ENCODE measurements at places on chromosomes 13 and 19.

- DNase-seq, result no peak
Measured at GRCh38 chr19:55304279-55304978, 20.6 kb downstream of the BRSK1 start.

GRCh38 chr19:47102346-47103060, 11.1 kb downstream of the ZC3H4 start:
- no peak for DNase-seq

DNA sequence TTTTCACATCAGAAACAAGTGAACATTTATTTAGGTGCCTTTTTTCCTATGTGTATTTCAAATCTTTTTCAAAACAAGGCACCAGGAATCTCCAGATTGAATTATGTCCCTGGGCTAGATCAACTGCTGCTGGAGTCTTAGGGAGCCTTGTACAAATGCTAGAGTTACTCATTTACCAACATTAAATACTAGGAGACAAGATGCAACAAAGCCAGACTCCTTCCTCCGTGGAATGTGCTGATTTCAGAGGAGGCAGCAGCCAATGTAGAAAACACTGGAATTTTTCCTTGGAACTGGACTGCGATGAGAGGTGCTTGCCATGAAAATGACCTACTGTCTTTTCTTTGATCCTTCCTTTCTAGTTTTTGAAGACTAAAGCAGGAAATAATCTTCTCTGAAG, 1514.7 kb upstream of the MIR17HG start:
- no peak for DNase-seq

DNA sequence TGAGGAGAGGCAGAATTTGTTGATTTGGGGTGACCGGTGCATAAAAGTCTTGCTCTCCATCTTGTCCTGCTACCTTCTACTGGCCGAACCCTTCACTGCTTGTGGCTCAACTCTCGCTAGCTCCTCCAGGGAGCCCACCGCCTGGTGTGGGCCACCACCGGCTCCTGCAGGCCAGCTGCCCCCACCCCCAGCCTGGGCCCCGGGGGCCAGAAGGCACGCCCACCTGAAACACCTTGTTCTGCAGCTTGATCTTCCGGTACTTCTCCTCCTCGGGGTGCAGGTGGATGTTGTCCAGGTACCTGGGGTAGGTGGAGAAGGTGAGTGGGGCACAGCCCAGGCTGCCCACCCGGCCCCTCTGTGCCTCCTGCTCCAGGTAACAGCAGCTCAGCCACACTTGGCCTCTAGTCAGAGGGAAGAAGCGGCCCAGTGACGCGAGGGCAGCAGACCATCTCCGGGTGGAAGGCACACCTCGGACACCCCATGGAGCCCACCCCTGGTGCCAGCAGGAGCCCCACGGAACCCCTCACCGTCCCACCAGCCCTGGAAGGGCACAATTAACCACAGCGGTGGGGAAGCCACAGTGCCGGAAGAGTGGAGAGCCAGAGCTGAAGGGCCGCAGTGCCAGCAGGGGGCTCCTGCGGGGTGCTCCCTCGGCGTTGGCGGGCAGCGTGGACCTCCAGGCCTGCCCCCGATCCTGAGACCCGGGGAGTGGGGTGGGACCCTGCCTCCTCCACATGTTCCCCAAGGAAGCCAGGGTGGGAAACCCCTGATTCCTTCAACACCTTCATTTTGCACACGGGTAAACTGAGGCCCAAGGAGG, 10.1 kb downstream of the UBXN6 start:
- DNase-seq, result no peak

- DNase-seq, result no peak
Measured at GRCh38 chr13:25291691-25292090, 4.4 kb upstream of the MTMR6 start.

DNA sequence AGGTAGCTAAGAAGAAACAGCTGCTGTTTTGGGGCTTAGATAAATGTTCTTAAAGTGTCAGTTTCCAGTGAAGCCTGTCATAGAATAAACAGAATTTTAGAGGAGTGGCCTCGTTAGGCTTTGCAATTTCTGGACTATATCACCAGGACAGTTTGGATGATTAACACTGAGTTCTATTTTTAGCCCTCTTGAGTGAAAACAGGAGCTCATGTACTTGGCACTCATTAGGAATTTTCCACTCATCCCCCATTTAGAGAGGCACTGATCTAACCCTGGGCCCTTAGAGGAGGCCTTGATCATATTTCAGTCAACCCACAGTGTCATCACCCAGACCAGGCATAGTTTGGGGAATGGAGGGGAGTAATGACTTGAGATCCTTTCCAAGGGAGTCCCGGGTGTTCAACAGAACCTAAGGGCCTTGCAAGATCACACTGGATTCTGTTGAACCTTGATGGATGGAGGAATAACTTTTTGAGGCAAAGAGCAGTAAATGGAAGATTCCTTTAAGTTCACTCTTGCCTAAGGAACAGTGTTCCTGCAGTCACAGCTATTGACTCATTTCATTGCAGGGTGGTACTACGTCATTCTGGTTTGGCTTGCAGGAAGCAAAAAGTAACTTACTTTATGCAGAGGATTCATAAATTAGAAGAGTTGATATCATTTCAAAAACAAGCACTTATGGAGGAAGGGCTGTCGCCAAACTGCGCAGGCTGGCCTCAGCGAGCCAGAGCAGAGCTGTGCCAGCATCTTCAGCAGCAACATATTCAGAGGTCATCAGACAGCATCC, 160.2 kb downstream of the SLC7A1 start:
- no peak for DNase-seq

- DNase-seq, result no peak
Measured at GRCh38 chr19:16420336-16420676, 51.5 kb downstream of the EPS15L1 start.

DNA sequence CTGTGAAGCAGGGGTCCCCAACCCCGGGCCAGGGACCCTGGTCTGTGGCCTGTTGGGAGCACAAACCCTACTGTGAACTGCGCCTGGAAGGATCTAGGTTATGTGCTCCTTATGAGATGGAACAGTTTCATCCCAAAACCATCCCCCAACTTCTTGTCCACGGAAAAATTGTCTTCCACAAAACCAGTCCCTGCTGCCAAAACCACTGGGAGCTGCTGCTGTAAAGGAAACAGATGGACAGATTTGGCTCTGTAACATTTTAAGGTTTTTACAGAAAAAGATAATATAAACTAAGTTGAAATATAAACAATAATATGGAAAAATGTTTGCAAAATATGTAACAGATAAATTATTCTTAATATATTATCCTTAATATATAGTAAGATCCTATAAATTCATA, 73.7 kb downstream of the COG6 start:
- no peak for DNase-seq

GRCh38 chr13:112376050-112376681, at the start of gene SPACA7:
Gene SPACA7, plus strand, starts transcription at chr13:112376355. Its CDS starts 31 bp downstream, at chr13:112376386.
- no peak for DNase-seq

- no peak for DNase-seq
Measured at GRCh38 chr13:113939129-113939943, 34.5 kb downstream of the C13orf46 start.

DNA sequence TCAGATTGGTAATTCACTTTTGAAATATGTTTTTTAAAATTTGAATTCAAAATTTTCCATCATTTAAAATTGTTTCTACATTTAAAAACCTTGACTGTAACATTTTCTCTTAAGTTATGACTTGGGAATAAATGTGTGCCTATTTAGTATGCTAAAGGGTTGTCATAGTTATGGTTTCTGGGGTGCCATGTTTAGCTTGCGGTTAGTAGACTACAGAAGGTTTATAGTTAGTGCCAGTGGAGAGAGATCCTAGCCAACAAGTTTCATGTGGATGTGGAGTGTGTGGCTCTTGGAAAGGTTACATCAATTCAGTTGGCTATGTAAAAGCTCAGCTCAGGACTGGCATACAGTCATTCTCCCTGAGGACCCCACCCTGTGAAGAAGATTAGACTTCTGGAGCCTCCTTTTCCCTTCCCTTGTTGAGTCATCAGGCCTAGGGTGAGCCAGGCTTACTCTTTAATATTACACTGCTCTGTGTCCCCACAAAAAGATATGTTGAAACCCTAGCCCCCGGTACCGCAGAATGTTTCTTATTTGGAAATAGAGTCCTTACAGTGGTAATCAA, 20.4 kb downstream of the LMO7 start:
- no peak for DNase-seq

- DNase-seq, result no peak
Measured at GRCh38 chr13:74037762-74038161, 96.4 kb downstream of the KLF12 start.

DNA sequence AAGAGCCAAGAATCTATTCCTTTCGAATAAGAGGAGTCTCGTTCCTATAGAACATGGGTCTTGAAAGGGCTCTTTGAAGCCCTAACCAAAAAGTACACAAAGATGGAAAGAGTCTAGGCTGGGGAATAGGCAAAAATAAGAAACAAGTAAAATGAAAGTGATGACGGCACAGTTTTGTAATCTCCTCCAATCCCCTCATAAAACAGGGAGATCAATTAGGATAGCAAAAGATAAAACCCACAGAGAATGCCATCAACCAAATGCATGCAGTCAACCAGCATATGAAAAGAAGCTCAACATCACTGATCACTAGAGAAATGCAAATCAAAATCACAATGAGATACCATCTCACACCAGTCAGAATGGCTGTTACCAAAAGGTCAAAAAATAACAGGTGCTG, 122.4 kb upstream of the LSM14A start:
- DNase-seq, result no peak

- DNase-seq, result no peak
Measured at GRCh38 chr19:29519931-29520330, 5.9 kb upstream of the VSTM2B start.

GRCh38 chr19:5627395-5627904, 4.6 kb downstream of the SAFB start:
- DNase-seq, result no peak

GRCh38 chr13:89239361-89240127, 1568.4 kb downstream of the SLITRK5 start:
- no peak for DNase-seq

GRCh38 chr13:110290153-110290552, 16.8 kb downstream of the COL4A1 start:
- DNase-seq, result no peak

DNA sequence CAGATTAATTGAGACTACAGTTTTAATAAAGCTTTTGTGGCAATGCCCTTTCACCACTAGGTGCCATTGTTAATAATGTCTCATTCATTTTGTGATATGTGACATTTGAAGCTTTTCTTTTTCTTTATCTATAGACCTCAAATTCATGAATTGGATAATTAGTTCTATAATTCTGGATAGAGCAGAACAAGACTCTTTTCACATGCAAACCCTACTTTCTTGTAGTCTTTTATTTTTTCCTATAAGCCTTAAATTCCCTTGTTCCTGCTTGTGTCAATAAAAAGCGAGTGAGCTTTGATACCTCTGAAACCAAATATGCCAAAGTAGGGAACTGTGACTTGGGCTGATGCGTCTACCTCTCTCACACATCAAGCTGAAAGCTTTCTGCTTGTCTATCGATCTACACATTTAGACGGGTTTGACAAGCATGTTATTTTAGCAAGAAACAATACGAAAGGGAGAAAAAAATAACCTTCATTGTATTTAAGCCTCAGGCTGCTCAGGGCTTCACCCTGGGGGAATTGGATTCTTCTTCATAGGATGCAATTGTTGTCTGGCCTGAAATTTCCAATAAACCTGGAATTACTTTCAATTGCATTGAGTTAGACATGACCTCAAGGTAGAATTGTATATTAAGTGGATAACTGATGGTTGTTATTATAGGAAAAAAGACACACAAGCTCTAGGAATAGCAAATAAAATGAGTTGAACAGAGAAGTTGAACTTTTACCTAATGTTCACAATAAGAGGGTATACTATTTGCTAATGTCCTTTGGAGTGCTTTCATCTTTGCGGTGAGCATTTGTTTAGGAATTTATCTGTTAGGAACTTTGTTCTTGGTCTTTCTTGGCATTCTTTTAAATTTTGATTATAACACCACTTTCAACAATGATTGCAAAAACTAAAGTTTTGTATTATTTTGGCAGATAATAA, 1150.2 kb upstream of the PCDH9 start:
- no peak for DNase-seq

DNA sequence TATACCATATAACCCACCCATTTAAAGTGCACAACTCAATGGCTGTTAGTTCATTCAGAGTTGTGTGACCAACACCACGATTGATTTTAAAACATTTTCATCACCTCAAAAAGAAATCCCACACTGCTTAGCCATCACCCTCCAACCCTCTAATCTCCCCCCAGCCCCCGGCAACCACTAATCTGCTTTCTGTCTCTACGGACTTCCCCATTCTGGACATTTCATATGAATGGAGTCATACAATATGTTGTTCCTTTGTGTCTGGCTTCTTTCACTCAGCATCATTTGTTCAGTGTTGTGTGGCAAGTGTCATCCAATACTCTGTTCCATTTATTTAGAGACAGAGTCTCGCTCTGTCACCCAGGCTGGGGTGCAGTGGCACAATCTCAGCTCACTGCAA, 4.0 kb upstream of the PNMA8B start:
- DNase-seq, result no peak

GRCh38 chr19:37452500-37453245, 14.6 kb downstream of the ZNF569 start:
- no peak for DNase-seq

DNA sequence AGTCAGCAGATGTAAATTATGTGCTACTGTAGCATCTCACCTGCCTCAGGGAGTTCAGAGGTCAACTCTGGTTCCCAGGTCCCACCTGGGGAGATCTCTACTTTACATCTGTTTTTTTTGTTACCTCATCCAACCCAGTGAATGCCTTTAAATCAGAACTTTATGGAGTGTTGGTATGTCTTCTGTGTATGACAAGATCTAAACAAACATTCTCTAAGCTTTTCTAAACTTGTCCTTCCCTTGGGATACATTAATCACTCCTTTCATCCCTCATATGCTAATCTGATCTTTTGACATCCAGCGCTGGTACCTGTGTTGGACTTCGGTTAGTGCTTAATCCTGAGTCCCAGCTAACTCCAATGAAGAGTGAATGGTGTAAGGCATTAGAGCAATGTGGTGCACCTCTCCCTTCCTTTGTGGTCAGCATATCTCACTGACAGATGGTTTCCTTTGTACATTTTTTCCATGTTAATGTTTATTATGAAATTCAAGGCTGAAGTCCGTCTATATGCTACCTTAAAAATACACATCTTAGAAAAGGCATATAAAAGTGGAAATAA, 213.4 kb downstream of the ABCC4 start:
- no peak for DNase-seq

GRCh38 chr19:40754611-40755247, 3.7 kb downstream of the SNRPA start:
- DNase-seq, result no peak

DNA sequence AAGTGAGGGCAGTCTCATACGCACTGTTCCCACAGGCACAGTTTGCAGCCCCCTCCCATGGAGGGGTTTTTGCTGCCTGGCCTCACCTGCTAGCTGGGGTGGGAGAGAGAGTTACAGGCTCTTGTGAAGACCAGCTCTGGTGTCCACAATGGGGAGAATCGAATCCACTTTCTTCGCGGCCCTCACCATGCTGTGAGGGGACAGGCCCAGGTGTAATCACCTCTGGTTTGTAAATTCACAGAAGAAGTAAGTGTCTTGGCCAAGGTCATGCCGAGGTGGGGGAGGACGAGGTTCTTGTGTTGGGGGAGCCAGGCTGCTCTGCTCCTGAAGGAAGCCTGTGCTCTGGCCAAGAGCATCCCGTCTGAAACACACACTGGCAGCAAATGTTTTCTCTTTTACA, 39.5 kb downstream of the TEX29 start:
- no peak for DNase-seq

GRCh38 chr13:20424949-20425348, 100.7 kb downstream of the CRYL1 start:
- DNase-seq, result no peak

- no peak for DNase-seq
Measured at GRCh38 chr19:45099467-45100191, 6.7 kb downstream of the PPP1R37 start.

- DNase-seq, result peak; percentile 21
Measured at GRCh38 chr13:33723772-33724435, 94.0 kb upstream of the RFC3 start.

Measured in activated CD8-positive, alpha-beta memory T cell treated with anti-CD3 and anti-CD28 coated beads for 1 hour (primary cell).